Activated T-cell treated with anti-CD3 and anti-CD28 coated beads, Interleukin-2, amount 50 U/mL, for 72 hours (primary cell): ENCODE measurements at places on chromosomes 11 and 22. TPM values are rescaled to one million over a fixed set of nuclear protein-coding genes. Genes with fewer than 3 reads are reported as not detected.

Gene SLC22A8
- not detected for total RNA-seq

DNA sequence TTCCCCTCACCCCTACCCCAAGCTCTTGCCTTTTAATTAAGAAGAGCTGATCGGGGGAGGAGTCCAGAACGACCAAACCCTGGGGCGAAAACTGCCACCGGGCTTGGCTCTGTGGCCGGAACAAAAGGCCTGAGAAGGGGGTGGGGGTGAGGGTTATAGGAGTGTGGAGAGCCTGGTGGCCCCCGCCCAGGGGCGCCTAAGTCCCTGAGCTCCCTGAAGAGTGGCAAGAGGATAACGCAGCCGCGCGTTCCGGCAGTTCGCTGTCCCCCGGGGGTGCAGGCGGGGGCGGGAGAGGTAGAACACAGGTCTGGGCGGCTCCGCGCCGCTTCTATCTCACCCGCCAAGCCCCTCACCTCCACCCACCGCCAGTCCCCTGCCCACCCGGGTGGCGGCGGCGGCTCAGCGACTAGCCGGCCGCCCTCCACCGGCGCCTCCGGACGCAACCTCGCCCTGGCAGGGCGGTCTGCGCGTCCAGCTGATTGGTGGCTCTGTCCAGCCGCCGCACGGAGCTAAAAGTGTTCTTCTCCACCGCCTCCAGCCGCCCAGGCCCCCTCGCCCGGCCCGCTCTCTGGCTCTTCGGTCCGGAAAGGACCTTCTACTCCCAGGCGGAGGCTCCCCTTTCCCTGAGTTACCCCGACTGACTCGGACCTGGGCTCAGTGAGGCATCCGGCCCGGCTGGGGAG is 18.7 kb upstream of the BDNF start:
- H3K27me3 ChIP-seq = peaks cover 55% of the 10 kb centered on the region
- no peak for DNase-seq
- peaks cover 9% of the 10 kb centered on the region for H3K4me1 ChIP-seq
- H3K4me3 ChIP-seq = peak overlapping the region; percentile 5
- no peak overlapping the region for H3K27ac ChIP-seq

GRCh38 chr11:83367745-83368144 is 81.6 kb upstream of the CCDC90B start:
- H3K4me1 ChIP-seq = no peaks in the 10 kb centered on the region
- no peak overlapping the region for H3K4me3 ChIP-seq
- H3K36me3 ChIP-seq = peaks cover 4% of the 10 kb centered on the region
- DNase-seq = no peak
- H3K27ac ChIP-seq = no peak overlapping the region

- H3K27ac ChIP-seq = peak overlapping the region; percentile 29
- peak; percentile 31 for DNase-seq
- no peaks in the 10 kb centered on the region for H3K4me1 ChIP-seq
- no peaks in the 10 kb centered on the region for H3K27me3 ChIP-seq
- peaks cover 17% of the 10 kb centered on the region for H3K36me3 ChIP-seq
Measured at GRCh38 chr22:27885977-27886842, 32.8 kb downstream of the PITPNB start.
